ENCODE measurements at places on chromosomes 2 and 18.

DNA sequence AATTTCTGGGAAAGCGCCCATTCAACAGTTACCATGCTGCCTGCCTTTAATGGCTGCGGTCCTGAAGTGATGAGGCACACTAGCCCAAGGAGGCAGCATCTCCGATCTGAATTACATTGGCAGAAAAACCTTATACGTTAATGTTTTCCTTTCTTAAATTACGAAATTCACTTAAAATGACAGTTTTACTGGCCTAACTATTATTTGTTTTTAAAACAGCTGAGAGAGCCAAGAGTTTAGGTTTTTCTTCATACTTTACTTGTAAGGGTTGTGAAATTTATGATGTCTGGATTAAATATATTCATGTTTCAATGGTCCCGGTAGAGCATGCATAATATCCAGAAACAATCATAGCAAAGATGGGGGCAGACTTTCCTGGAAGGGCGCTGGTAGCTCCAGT lies 115.2 kb upstream of the REV1 start:
- no peak for DNase-seq

DNA sequence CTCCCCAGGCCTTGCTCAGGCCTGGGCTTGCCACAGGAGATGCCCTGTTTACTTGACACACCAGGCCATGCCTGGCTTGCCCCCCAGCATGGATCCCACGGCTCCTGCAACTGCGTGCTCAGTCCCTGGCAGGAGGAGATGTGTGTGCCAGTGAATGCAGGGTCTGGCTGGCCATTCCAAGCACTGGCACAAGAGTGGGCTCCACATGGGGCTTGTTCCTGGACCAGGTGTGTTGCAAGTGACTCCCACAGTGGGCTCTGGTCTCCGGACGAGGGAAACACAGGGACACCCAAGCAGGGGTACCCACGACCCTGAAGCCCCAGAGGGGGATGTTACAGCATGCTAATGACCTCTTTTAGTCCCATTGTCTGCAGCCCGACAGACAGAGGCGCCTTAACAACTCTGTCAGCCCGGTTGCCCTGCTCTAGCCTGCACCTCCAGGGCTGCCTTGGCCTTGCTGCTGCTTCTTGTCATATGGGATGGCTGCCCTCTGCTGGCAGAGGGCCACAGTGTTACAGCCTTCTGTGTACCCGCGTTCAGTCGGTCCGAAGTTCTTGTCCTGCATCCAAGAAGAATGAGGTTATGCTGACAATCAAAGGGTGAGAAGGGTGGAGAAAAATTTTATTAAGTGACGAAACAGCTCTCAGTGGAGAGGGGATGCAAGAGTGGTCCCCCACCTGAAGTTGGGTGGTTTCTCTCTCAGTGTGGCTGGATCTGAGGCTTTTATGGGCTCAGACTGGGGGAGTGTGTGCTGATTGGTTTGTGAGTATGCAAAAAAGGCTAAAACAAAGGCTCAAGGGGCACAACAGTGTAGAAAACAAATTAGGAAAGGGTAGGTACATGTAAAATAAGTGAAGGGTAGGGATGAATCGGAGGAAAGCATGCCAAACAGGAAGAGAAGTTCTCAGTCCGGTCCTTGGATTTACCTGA lies 180.4 kb downstream of the MBD5 start:
- DNase-seq: peak; percentile 37

DNA sequence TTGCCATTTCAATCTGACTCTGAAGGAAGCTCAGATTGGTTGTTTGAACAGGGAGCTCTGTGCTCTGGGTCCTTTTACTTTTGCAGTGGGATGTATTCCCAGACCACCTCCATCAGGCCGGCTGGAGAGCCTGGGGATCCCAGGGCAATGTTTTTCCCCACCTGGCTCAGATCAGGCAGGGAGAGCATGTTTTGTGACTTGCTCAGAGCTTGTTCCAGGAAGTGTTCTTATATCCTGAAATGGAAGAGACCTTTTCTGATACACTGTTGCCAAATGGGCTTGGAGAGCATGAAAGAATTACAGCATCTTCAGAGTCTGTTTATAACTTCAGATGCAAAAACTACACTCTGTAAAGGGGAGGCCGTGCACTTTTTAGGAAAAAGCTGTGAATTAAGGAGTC lies 56.0 kb downstream of the LIPG start:
- no peak for DNase-seq

DNA sequence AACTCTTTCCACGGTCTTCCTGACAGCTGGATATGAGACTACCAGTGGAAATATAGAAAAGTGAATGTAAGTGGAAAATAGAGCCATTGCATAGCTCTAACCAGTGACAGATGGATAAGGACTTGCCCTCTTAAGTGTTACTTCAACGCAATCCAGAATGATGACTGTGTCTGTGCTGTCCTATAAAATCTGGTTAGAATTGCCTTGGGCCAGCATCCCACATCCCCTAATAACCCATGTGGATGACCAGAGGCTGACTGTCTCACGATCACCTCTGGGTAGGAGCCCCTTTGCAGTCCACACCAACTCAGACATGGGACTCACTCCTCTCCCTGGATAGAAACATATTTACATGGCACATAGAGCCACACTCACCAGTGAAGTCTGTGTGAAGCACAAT lies 186.6 kb downstream of the C1D start:
- DNase-seq: peak; percentile 27

GRCh38 chr2:201007584-201007998 lies 44.1 kb upstream of the ORC2 start:
- no peak for DNase-seq

DNA sequence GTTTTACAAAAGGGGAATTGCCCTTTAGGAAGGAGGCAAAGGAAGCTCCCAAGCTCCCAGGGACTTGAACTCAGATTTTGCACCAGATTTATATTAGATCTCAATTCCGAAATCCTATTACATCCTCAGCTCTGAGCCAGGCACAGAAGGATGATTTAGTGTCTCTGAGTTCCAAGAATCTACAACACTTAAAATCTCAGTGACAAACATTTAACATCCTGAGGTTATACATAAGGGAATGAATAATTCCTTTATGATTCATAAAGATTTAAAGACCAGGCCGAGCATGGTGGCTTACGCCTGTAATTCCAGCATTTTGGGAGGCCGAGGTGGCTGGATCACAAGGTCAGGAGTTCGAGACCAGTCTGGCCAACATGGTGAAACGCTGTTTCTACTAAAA lies 16.5 kb upstream of the SLC20A1 start:
- DNase-seq: no peak

DNA sequence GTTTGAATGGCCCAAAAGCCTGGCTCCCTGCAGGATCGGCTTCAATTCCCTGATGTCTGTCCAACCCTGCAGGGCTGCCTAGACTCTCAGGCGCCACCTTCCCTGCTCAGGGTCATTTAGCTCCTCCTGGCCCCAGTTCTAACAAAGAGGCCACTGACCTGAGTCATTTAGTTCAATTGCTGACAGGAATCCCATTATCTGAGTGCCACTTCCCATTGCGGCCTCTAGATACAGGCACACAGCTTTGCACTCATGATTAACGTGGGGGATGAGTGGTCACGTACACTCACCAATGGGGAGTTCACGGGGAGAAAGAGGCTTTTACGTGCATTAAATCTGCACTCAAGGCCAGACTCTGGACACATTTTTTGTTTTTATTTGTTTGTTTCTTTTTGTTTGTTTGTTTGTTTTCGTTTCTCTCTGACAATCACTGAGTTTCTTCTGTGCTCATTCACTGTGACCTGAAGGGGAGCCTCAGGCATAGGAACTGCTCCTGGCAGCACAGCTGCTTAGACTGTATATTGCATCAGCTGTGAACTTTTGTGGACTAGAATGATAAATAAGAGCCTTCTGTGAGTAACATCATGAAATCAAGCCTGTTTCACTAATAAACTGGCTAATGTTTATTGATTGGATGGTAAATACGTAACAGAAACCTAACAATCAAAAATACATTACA lies 118.9 kb upstream of the CTNNA2 start:
- DNase-seq: no peak

DNA sequence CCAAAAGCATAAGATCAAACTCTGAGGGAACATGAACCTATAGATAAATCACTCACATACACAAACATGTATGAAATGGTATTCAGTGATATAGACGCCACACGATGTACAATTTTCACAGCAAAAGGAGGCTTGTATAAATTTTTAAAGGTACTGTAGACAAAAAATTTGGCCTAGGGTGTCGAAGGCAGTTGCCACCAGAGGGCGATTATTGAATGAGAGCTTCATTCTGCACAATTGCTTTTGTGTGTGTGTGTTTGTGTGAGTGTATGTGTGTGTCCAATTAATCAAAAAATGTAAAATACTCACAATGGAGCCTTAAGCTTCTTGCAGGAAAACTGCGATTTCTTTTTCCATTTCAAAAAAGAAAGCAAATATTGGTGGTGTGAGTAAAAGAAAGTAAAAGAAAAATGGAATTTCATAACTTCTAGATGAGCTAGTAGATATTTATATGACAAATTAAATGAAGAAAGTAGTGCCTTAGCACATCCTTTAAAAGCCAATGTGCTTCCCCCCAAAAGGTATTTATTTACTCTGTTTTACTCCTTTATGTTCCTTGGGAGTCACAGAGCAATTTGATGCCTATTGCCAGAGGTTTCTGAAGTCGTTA lies 800.1 kb downstream of the SATB2 start:
- peak; percentile 8 for DNase-seq

DNA sequence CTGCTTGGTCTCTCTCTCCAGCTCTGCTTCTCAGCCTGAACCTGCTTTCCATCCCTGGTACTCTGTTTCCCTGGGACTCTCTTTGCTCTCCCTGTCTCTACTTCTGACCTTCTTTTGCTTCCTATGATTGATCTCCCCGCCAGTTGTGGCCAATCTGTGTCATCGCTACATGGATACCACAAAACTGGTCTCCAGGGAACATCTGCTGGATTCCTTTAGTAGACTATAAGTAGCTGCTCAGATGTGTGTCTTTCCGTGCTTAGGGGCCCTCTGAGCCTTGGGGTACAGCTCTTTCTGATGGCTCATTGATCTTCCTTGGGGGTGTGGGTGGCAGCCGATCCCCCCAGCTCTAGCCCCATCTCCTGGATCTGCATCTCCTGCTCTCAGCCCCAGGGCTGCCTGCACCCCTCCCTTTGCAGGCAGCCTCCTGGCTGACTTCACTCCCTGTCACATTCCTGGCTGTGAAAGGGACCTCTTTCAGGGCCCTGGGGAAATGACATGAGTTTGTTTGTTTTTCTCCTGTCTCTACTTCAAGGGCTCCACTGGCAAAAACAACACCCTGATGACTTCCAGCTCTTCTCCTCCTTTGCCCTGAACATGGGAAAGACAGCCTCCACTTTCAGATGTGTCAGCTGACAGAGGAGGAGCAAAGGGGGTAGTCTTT lies 333.7 kb downstream of the CYP26B1 start:
- no peak for DNase-seq

DNA sequence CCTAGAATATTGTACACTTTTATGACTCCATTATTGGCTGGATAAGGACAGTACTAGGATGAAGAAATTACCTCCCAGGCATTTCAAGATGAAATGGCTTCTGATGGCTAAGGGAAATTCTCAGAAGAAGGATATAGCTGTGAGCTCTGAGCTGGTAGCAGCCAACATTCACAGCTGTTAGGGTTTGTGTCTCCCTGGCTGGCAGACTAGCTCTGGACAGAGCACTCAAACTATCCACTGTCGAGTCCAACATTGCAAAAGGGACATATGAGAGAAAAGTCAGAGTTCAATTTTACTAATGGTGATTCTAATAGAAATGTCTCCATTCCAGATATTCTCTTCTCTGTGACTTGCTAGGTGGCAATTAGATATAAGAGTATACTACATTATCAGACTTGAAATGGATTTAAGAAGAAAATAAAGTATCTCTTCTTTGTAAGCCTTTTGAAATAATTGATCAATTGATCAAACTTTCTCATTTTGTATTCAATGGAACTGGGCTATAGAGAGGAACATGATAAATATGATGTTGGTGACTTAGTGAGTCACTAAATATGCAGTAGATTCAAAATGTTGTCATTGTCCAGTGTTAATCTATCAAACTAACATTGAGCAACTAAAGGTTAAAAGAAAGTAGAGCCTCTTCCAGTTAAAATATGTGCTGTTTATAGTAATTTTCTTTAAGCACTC lies 1920.3 kb downstream of the SUCLG1 start:
- no peak for DNase-seq

DNA sequence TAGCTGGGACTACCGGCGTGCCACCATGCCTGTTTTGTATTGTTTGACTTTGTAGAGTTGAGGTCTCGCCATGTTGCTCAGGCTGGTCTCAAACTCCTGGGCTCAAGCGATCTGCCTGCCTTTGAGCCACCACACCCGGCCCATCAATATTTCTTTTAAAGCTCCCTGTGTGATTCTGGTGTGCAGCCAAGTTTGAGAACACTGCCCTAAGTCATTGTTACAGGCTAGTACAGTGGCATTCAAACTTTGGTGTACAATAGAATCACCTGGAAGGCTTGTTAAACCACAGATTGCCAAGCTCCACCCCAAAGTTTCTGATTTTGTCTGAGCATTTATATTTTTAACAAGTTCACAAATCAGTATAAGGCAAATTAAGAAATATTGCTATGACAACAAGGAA lies 99.9 kb downstream of the RBBP8 start:
- DNase-seq: no peak

DNA sequence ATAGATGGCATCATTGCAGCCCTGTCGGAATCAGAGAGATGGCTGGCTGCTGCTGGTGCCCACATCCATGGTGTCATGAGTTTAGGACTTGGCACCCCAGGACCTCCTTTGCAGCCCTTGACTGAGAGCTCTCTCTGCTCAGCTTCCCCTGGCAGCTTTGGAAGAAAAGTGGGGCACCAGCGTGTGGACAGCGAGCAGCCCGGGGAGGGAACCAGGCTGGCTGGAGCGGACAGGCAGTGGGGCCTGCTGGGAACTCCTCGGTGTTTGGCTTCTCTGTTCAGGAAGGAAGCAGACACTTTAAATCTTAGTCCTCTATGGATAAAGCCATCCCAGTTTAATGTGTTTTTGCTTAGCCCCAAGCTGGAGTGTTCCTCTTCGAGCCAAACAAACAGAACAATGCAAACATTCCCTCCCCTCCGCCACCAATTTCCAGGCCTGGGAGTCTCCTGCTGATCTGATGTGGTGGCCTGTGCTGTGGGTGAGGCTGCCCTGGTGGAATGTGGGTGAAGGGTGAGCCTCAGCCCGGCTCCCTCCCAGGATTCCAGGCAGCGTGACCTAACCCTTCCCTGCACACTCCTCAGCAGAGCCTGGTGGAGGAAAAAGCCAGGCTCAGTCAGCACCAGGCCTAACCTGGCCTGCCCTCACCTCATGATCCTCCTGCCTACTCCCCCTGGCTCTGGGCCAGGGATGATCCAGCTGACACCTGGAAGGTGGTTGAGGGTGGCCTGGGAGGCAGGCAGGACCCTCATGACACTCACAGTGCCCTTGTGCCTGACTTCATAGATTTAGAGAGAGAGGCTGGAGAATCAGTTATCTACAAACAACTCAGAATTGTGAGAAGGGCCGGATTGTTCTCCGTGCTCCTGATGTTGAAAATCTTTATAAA lies 21.6 kb upstream of the ITGB6 start:
- DNase-seq: peak; percentile 77

- DNase-seq: no peak
Measured at GRCh38 chr2:214587442-214587841, 176.6 kb downstream of the VWC2L start.

- peak; percentile 61 for DNase-seq
Measured at GRCh38 chr2:47189635-47190034, 34.5 kb upstream of the STPG4 start.

All from mammary epithelial cell (primary cell).